ENCODE measurements at places on chromosomes 5 and 9. TPM values are rescaled to one million over a fixed set of nuclear protein-coding genes. Genes with fewer than 3 reads are reported as not detected.

- DNase-seq: no peak
These were observed 42.2 kb upstream of the ANKRD33B start for GRCh38 chr5:10521466-10522223.

- DNase-seq: no peak
These were observed 2.1 kb upstream of the HSPA4 start for GRCh38 chr5:133049726-133050048.

DNA sequence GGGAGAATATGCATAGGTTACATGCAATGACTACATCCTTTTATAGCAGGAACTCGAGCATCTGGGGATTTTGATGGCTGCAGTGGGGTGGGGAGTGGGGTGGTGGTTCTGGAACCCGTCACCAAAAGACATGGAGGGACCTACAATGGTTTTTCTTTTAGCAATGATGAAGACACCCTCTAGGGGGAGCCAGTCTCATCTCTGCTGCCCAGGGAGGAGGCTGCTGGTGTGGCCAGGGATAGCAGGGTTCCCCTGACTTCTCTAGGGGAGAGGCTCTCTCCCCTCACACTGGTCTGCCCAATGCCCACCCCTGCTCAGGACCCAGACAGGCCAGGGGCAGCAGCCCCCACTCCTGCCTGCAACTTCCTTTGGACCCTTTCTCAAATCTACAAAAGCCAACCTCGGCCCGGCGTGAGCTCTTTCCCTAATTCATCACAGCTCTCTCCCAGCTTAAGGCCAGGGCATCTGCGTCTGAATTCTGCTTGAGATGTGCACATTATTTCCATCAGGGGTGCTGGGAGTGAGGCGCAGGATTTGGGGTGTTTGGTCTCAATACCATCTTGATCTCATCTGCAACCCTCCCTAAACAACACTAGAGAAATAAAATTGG is 73.6 kb upstream of the RETREG1 start:
- peak; percentile 41 for DNase-seq

DNA sequence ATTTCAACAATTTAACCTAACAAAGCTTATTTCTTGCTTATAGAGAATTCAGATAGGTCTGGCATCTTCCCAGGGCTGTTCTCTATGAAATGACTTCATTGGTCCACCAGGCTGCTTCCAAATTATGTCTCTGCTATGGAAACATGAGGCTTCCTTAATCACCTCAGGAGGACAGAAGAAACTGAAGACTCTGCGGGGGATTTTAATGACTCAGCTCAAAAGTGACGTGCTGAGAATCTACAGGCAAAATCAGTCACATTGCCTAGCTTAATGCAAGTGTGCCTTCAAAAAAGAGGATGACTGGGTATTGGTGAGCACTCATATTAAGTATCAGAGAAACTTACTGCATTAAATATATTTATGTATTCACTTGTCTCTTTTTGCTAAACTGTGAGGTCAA is 315.5 kb upstream of the RGMB start:
- DNase-seq: peak; percentile 91

GRCh38 chr9:96344458-96345180 is 38.9 kb downstream of the SLC35D2 start:
- peak; percentile 96 for DNase-seq

Gene GRXCR2
- not detected for total RNA-seq

Data from LHCN-M2 (cell line).